SK-N-SH (cell line): ENCODE measurements at places on chromosomes 2 and 18. TPM values are rescaled to one million over a fixed set of nuclear protein-coding genes. Genes with fewer than 3 reads are reported as not detected.

DNA sequence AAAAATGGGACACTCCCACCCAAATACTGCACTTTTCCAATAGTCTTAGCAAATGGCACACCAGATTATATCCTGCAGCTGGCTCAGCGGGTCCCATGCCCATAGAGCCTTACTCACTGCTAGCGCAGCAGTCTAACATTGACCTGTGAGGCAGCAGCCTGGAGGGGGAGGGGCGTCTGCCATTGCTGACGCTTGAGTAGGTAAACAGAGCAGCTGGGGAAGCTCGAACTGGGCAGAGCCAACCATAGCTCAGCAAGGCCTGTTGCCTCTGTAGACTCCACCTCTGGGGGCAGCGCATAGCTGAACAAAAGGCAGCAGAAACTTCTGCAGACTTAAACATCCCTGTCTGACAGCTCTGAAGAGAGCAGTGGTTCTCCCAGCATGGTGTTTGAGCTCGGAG is 110.4 kb downstream of the CTIF start:
- H3K27me3 ChIP-seq: no peaks in the 10 kb centered on the region
- no peak for DNase-seq
- no peaks in the 10 kb centered on the region; the same call in 1 of the 2 replicates for H3K36me3 ChIP-seq
- H3K27ac ChIP-seq: no peak overlapping the region

The TMEM169 gene
- 0.30 and 0.47 TPM in 2 replicates for polyA plus RNA-seq

GRCh38 chr2:219430633-219431615 is 3.7 kb upstream of the SPEG start:
- H3K4me3 ChIP-seq: no peak overlapping the region
- H3K27ac ChIP-seq: no peak overlapping the region
- no peaks in the 10 kb centered on the region for H3K27me3 ChIP-seq

- H3K36me3 ChIP-seq: no peaks in the 10 kb centered on the region
- H3K4me1 ChIP-seq: peaks cover 2% of the 10 kb centered on the region
- H3K4me3 ChIP-seq: no peak overlapping the region
Observed at GRCh38 chr2:6024784-6025183, 332.6 kb downstream of the SOX11 start.

The ASB1 gene
- 33.3 and 33.6 TPM in 2 replicates for polyA plus RNA-seq

The SCYGR8 gene
- polyA plus RNA-seq: not detected in 2 replicates

GRCh38 chr2:23497063-23497462 is 112.1 kb downstream of the KLHL29 start:
- peaks cover 32% of the 10 kb centered on the region; the same call in 1 of the 2 replicates for H3K4me1 ChIP-seq
- no peak overlapping the region for H3K4me3 ChIP-seq
- no peaks in the 10 kb centered on the region for H3K27me3 ChIP-seq

The ITPRIPL1 gene
- polyA plus RNA-seq: 4.3 and 5.0 TPM in 2 replicates

GRCh38 chr2:37698931-37699481 is 27.6 kb upstream of the CDC42EP3 start:
- H3K27me3 ChIP-seq: no peaks in the 10 kb centered on the region
- H3K4me3 ChIP-seq: no peak overlapping the region
- H3K36me3 ChIP-seq: no peaks in the 10 kb centered on the region
- H3K27ac ChIP-seq: peak overlapping the region; percentile 76
- no peak for DNase-seq

- H3K27me3 ChIP-seq: no peaks in the 10 kb centered on the region
- H3K27ac ChIP-seq: no peak overlapping the region
- no peak for DNase-seq
- H3K36me3 ChIP-seq: no peaks in the 10 kb centered on the region
- H3K4me1 ChIP-seq: no peaks in the 10 kb centered on the region
Observed at GRCh38 chr18:37702841-37703240, 137.2 kb upstream of the CELF4 start.

DNA sequence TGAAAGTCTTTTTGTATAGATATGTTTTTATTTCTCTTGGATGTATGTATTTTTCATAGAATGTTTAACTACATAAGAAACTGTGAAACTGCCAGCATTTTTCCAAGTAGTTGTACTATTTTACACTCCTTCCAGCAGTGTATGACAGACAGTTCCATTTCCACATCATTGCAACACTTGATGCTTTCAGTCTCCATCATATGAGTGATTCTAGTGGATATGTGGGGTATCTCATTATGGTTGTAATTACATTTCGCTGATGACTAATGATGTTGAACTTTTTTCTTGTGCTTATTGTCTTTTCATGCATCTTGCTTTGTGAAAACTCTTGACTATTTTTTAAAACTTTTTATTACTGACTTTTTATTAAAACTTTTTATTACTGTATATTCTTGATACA is 101.4 kb downstream of the ARHGAP28 start:
- H3K4me1 ChIP-seq: no peaks in the 10 kb centered on the region
- DNase-seq: no peak

The PID1 gene
- polyA plus RNA-seq: 0.06 and 0.16 TPM in 2 replicates

- H3K36me3 ChIP-seq: no peaks in the 10 kb centered on the region
- H3K27me3 ChIP-seq: no peaks in the 10 kb centered on the region
- no peak overlapping the region for H3K4me3 ChIP-seq
- no peaks in the 10 kb centered on the region for H3K4me1 ChIP-seq
- no peak overlapping the region for H3K27ac ChIP-seq
Observed at GRCh38 chr2:8235419-8235818, 446.4 kb upstream of the ID2 start.

The VSNL1 gene
- polyA plus RNA-seq: 0.96 and 1.3 TPM in 2 replicates

The IL1R2 gene
- polyA plus RNA-seq: 0.16 and 0.49 TPM in 2 replicates

The OTX1 gene
- 0.15 and 0.20 TPM in 2 replicates for polyA plus RNA-seq

- DNase-seq: no peak
- no peak overlapping the region for H3K4me3 ChIP-seq
- H3K4me1 ChIP-seq: no peaks in the 10 kb centered on the region
- peak overlapping the region; percentile 80 for H3K27ac ChIP-seq
- H3K27me3 ChIP-seq: no peaks in the 10 kb centered on the region
- no peaks in the 10 kb centered on the region for H3K36me3 ChIP-seq
Observed at GRCh38 chr18:80009661-80010550, 21.5 kb upstream of the TXNL4A start.

The GNAL gene
- 0.08 and 0.13 TPM in 2 replicates for polyA plus RNA-seq

The HNMT gene
- 1.8 and 2.5 TPM in 2 replicates for polyA plus RNA-seq

The CABYR gene
- polyA plus RNA-seq: 15.0 and 15.2 TPM in 2 replicates

DNA sequence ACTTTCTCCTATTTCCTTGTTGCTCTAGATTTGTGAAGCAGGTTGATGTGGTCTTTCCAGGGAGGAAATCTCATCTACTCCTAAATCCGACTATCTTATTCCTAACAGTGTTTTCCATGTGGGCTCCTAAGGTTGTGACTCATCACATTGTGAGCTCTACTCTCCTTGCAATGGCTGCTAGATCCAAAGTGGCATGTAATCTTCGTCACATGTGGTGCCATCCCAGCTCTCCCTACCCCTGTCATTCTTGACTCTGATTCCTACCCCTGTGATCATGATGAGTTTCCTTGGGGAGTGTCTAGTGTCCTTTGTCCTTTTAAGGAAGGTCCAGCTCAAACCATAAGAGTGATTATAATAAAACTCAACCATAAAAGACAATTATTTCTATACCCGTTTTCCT is 47.3 kb upstream of the GULP1 start:
- H3K4me3 ChIP-seq: no peak overlapping the region
- no peaks in the 10 kb centered on the region for H3K4me1 ChIP-seq
- H3K27ac ChIP-seq: no peak overlapping the region; the same call in 1 of the 2 replicates

GRCh38 chr2:159044804-159045286 is 76.4 kb downstream of the TANC1 start:
- no peaks in the 10 kb centered on the region; the same call in 1 of the 2 replicates for H3K36me3 ChIP-seq
- DNase-seq: no peak
- no peaks in the 10 kb centered on the region for H3K27me3 ChIP-seq
- no peak overlapping the region for H3K27ac ChIP-seq

The ZNF385B gene
- polyA plus RNA-seq: 0.15 and 0.16 TPM in 2 replicates

DNA sequence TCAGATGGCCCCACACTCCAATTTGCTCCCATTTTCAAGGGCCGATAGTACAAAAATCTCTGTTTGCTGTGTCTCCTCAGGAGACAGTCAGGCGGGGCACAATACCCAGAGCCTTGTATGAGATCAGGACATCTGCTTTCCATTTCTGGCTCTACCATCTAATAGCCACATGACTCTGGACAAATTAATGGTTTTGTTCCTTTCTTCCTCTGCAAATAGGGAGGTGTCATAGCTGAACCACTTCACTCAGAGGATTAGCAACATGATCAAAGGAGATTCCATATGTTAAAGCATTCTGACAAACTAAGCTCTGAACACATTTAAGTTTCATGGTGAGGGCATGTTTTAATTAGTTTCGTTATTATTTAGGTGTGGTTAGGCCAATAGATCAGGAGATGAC is 602.1 kb upstream of the SYT4 start:
- H3K27ac ChIP-seq: peak overlapping the region; percentile 87

DNA sequence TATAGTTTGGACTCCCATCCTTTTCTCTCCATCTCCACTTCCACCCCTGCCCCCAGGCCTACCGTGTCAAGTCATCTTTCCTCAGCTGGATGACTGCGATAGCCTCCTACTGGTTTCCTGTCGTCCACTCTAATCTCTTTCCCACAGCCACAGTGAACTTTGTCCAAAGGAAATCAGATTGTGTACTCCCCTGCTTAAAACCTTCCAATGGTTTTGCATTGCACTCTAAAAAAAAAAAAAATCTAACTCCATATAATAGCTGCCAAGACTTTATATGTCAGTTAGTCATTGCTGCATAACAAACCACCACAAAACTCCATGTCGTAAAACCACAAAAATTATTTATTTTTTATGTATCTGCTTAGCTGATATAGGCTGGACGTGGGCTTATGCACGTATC is 160.2 kb upstream of the CCDC68 start:
- no peaks in the 10 kb centered on the region for H3K27me3 ChIP-seq
- H3K36me3 ChIP-seq: no peaks in the 10 kb centered on the region

DNA sequence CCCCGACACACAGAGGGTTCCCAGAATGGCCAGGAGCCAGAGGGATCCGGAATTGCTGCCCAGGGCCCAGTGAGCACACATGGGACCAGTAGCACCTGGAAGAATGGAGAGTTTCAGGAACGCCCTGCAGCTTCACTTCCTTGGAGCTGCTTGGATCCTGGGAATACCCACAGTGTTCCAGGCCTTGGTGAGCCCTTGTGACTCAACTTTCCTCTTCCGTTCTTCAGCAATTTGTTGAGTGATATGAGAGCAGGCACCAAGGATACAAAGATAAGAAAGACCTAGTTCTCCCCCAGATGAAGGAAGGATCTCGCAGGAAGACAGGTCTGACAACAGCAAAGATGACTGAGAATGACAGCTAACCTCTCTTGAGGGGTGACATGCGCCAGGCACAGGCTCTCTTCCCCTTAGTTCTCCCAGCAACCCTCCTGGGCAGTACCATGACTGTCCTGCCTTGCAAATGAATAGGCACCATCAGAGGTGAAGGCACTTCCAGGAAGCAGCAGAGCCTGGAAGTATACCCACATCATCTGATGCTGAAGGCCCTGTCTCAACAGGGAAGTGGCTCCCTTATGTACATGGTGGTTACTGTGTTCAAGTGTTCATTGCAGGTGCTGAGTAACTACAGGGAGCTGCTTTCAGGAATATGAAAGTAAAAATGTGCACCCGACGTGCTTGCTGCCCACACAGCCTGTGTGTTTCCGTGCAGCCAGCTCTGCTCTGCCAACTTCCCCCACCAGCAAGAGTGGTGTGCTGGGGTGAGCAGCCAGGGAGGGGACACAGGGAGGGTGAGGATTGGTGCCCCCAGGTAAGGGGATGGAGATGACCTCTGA is 116.2 kb downstream of the STPG4 start:
- no peaks in the 10 kb centered on the region for H3K36me3 ChIP-seq
- H3K27me3 ChIP-seq: no peaks in the 10 kb centered on the region
- H3K27ac ChIP-seq: peak overlapping the region; percentile 96
- no peak overlapping the region for H3K4me3 ChIP-seq
- no peak for DNase-seq

DNA sequence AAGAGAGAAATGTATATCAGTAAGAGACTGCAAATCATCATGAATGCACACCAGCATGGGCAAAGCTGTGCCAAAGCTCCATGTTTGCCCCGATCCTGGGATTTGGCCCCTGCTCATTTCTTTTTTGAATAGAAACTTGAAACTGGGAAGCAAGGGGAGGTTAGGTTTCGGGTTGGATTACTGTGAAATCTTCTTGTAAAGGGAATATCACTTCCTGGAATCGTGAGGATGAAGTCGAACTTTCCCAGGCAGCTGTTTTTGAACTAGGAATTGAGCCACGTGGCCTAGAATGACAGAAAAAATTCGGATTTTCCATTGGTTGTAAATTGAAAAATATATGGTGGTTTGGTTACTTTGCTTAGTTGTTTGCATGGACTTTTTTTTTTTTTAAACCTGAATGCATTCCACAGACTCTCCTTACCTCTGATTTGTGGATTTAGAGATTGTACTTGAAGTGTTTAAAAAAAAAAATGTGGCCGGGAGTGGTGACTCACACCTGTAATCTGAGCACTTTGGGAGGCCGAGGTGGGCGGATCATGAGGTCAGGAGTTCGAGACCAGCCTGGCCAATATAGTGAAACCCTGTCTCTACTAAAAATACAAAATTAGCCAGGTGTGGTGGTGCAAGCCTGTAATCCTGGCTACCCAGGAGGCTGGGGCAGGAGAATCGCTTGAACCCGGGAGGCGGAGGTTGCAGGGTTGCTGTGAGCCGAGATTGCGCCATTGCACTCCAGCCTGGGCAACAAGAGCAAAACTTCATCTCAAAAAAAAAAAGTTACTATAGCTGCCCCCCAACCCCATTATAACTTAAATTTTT is 32.1 kb downstream of the GRHL1 start:
- H3K4me1 ChIP-seq: peaks cover 25% of the 10 kb centered on the region
- DNase-seq: no peak
- H3K4me3 ChIP-seq: no peak overlapping the region
- H3K36me3 ChIP-seq: no peaks in the 10 kb centered on the region

DNA sequence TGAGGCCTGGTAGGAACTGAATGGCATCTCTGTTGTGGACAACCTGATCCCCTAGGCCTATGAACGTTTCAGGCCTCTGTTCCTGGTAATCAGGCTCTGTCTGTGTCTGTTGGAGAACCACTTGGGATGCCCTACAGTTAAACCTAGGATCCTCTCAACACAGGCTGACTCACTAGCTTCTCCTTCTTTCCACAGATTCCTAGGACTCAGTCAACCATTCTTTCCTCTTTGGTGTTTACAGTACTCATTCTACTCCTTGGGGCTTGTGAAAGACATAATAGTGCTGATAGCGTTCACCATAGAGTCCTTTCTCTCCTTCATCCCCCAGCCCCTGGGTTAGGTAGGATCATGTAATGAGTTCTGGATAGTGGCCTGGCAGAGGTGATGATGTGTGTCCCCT is 544.3 kb downstream of the METTL4 start:
- no peaks in the 10 kb centered on the region for H3K27me3 ChIP-seq
- H3K36me3 ChIP-seq: no peaks in the 10 kb centered on the region
- no peak for DNase-seq

GRCh38 chr2:121260370-121261154 is 24.4 kb downstream of the TFCP2L1 start:
- no peaks in the 10 kb centered on the region for H3K27me3 ChIP-seq
- H3K27ac ChIP-seq: no peak overlapping the region
- H3K36me3 ChIP-seq: no peaks in the 10 kb centered on the region
- H3K4me3 ChIP-seq: no peak overlapping the region

- H3K4me1 ChIP-seq: no peaks in the 10 kb centered on the region
- H3K27ac ChIP-seq: no peak overlapping the region
- H3K27me3 ChIP-seq: no peaks in the 10 kb centered on the region
Observed at GRCh38 chr2:17979707-17980106, 101.2 kb downstream of the KCNS3 start.
